ENCODE measurements at places on chromosomes 12 and 14.
A peak's percentile ranks its signal among the peaks of the same experiment; 100 is the strongest.

- no peak for DNase-seq
These were observed 15.3 kb upstream of the NTF3 start for GRCh38 chr12:5416571-5416970.

DNA sequence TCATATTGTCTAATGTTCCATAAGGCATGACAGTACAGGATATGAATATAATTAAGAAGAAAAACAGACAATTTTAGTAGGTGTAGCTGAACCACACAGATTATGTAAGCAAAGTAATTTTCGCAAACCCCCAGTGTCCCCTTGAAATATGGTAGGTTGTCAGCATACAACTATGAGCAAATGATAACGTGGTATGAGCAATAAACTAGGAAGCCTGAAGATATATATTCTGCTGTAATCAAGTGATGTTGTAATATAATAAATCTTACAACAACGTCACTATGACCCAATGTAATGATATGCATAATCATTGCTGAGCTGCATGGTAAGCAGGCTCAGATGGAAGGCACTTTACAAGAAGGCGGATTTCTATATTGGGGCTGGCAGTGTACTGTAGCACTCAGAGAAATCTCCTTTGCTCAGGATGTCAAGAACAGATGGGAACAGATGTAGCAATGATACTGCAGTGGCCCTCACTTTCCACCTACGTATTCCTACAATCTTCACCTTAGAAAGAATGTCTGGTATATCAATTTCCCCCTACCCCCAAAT is 47.8 kb upstream of the MYF6 start:
- no peak for DNase-seq

GRCh38 chr14:96136371-96137005 is 68.2 kb upstream of the BDKRB2 start:
- DNase-seq = no peak

DNA sequence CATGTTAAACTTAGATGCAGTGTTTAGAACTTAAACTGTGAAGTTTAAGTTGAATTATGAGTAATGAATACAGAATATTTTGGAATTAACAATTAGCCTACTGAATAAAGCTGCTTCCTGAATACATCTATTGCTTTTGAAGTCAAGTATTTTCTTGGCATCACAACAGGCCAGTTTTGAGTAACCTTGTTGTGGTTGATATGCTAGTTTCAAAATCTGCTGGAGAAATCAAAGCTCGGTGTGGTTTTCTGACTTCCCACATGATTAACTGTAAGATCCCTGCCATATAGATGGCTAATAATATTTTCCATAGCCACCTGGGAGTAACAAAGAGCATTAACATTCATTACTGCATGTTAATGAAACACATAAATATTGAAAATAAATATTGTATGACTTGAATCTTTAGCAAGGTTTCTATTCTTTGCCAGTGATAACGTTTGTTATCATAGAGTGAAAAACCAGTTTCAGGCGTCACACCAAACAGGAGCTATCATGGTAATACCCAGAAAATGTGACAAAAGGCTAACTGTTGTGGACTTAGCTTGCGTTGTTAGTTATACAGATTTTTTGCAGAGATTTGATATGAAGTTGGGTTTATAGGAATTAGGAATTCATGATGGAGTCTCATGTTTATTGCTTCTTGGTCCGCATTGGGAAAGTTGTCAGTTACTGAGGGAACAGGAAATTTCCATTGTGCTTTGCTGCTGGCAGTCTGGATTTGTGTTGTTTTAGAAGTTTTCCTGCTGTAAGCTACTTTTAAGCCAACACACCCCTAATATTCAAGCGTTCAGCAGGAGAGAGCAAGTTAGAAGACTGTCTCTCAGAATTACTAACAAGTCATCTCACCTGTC is 32.1 kb downstream of the PPFIBP1 start:
- DNase-seq = no peak

GRCh38 chr12:4272424-4273272 is 914 bp upstream of the CCND2 start:
- DNase-seq = peak; percentile 66

DNA sequence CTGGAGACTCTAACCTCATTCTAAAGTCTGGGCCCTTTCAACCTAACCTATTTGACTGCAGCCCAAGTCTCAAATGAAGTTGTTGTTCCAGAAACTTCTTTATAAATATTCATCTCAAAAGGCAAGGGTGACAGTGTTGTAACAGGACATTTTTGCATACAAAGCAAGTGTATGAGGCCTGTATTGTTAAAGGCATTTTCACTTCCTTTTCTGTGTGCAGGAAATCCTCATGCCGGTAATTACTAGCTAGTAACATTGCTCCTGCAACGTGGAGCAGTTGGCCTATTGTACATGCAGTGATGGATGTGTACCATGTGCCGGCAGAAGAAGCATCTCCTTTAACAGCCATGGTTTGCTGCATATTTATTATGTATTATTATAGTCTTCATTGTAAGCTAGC is 156.5 kb upstream of the RMST start:
- DNase-seq = no peak

DNA sequence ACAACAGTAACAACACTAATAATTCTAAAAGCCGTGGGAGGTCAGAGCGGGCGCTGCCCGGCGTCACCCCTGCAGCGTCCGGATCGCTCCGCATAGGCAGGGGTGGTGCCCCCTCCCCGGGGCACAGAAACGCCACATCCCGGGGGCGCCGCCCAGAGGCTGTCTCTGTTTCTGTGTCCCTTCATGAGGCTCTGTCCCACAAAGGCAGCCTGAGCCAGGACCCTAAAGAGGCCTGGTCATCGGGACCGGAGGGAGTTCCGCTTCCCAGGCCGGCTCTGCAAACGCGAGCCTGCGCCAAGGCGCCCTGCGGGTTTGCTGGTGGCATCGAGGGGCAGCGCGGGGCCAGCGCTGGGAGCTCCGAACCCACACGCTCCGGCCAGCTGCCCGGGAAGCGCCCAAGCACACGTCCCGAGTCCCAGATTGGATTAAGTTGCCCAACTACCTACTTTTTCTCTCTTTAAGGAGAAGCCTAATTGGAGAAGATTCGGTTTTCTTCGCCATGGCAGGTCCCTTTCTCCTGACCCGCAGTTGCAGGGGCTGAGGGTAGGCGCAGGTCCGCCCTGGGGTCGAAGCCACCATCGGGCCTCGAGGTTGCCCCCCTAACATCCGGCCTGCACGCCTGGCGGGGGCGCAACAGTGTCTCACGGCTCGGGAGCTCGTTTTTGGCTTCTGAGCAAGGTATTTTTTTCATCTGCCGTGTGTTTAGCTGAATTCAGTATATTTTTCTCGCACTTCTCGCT is 421.7 kb downstream of the VRK1 start:
- no peak for DNase-seq

DNA sequence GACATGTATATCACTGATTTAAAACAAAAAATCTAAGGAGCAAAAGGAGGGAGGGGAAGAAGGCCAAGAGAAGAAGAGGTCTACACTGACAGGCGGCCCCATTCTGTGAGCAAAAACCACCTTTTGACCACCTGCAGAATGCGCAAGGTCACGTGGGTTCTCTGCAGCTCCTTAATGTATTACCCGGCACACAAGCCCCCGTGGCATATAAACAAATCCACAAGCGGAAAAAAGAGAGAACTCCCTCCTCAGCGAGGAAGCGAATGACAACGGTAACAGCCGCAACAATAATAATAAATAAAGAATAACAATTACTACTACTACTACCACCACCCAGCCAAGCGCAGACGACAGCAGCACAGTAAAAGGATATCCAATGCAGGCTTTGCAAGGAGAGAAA is 1.3 kb downstream of the KSR2 start:
- DNase-seq = no peak

DNA sequence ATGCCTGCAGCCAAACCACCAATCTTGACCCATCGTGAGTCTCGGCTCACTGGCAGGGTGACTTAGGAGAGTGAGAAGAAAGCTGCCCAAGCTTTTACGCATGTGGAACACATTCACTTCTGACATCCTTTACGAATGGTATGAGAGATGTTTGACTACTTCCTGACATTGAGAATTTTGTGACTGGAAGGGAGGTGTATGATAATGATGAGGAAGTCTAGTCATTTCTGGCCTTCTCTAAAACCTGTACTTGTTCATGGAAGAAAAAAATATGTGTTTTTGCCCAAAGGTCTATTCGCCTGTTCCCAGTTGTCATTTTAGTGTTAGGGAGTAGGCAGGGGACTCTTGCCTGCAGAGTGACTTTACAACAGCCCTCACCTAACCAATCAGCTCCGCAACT is 227.2 kb upstream of the ATP2B1 start:
- no peak for DNase-seq

- no peak for DNase-seq
These were observed 138.1 kb upstream of the FLRT2 start for GRCh38 chr14:85391892-85392291.

DNA sequence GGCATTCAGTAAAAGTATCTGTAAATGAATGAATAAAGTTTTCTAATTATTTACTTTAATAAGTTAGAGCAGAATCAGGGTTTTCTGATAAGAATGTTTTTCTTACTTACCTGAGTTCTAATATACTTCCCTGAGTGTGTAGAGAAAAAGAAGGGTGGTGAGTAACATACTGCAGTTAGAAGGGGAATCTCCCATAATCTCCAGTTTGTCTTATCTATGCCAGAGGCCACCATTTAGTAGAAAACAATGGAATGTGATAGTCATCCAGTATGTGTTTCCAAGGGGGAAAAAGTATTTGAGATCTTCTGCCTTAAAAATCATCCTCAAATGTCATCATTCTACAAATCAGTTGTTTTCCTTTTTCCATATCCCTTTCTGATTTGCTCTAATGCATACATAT is 56.5 kb upstream of the PAWR start:
- no peak for DNase-seq

DNA sequence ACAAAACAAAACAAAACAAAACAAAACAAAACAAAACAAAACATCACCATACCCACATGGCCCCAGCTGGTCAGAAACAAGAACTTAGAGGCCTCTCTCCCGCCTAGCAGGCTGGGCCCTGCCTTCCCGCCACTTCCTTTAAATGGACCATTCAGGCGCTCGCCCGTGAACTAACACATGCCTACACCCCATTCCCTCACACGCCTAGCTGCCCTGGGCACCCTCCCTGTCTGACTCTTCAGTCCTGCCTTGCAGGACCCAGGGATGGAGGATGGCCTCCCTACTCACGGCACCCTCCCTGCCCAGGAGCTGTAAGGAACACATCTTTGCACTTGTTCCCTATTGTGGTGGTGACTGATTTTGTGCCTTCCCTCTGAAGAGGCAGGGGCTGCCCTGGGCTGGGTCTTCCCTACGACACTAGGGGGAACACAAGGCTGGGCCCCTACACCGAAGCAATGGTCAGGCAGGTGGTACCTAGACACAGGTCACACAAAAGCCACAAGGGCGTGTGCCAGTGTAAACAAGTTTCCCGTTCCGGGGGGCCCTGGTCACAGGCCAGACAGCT is 21.5 kb downstream of the P2RX2 start:
- no peak for DNase-seq

DNA sequence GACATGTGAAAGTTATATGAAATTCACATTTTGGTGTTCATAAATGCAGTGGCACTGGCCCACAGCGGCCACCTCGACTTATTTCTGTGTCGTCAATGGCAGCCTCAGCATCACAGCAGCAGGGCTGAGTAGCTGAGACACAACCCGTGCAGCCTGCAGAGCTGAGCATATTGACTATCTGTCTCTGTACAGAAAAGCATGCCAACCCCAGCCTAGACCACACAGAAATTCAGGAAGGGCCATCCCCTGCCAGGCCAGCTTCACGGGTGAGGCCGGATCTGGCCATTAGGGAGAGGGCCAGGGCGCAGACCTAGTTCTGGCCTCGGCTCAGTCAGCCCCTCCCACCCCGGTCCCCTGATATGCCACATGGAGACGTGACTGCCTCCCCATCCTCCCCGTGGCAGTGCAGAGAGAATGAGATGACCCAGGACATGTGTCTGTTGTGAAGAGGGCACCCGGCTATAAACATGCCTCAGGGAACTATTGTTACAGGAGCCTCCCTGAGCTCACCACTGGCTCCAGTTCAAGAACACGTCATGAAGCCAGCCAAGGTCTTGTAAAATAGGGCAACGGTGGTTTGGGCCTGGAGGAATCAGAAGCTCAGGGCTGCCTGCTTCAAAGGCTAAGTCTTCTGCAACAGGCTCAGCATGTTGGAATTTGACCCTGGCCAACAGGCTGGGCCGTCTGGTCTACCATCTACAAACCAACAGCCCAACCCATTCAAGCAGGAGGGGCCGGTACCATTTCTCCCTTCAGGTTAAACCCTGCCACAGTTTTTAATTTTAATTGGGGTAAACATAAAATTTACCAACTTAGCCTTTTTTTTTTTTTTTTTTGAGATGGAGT is 25.5 kb downstream of the SCARB1 start:
- no peak for DNase-seq

GRCh38 chr12:47983541-47984115 is 20.2 kb downstream of the TMEM106C start:
- no peak for DNase-seq

GRCh38 chr12:4563336-4563735 is 1.3 kb downstream of the DYRK4 start:
- DNase-seq = no peak

DNA sequence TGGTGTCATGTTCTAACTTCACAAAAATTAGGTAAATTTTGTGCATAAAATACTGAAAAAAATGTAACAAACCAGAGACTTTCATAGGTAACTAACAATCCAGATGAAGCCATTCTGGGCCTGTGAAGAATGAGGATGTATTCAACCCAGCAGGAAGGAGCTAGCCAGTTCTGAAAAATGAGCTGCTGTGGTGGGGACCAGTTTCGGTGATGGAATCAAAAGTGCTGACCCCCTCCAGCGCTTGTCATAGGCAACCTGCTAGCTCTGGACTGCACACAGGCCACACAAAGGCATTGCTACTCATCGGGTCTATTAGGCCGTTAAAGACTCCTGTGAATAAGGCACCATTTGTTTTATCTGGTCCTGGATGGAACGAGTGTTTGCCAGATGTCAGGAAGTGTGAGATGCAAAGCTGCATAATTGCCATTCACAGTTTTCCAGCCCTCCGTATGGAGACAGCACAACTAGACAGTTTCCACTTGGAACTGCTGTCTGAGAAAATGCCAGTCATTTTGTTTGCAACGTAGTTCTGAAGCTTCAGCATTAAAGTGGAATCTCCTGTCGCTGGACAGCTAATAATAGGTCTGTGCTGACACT is 3.3 kb upstream of the RIMBP2 start:
- no peak for DNase-seq

DNA sequence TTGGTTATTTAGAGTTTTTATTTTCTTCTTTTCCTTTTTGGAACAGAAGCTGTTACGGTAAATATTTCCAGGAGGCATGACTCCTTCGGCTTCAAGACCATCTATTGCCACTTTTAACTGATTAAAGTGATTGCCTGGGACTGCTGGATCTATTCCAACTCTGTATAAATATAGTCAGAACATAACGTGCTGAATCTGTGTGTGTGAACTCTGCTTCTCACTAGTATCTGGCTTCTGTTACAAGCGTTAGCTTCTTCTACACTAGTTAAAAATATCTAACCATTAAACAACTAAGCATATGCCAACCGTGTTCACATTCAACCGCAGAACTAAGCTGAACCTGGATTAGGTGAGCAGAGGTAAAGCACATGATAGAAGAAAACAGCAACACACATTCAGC is 49.0 kb downstream of the TMTC1 start:
- DNase-seq = no peak

DNA sequence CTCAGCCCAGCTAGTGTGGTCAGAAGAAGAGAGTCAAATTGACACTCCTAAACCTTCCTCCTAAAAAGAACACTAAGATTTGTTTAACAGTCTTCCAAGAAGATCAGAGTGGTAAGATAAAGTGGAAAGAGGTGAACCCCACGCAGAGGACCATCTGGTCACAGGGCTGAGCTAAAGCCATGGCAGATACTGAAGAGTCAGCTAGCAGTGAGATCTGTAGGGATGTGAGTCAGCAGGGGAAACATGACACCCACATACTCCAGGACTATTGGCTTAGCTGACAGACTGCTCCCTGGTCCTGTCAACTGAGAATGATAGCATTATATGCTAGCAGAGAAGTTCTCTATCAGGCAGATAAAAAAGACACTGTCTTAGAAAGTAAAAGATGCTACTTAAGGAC is 269.4 kb upstream of the ALG10 start:
- DNase-seq = no peak
